ENCODE measurements at places on chromosomes 12 and 14.
A peak's percentile ranks its signal among the peaks of the same experiment; 100 is the strongest.

GRCh38 chr12:119158402-119158801, 20.3 kb upstream of the HSPB8 start:
- DNase-seq = no peak

DNA sequence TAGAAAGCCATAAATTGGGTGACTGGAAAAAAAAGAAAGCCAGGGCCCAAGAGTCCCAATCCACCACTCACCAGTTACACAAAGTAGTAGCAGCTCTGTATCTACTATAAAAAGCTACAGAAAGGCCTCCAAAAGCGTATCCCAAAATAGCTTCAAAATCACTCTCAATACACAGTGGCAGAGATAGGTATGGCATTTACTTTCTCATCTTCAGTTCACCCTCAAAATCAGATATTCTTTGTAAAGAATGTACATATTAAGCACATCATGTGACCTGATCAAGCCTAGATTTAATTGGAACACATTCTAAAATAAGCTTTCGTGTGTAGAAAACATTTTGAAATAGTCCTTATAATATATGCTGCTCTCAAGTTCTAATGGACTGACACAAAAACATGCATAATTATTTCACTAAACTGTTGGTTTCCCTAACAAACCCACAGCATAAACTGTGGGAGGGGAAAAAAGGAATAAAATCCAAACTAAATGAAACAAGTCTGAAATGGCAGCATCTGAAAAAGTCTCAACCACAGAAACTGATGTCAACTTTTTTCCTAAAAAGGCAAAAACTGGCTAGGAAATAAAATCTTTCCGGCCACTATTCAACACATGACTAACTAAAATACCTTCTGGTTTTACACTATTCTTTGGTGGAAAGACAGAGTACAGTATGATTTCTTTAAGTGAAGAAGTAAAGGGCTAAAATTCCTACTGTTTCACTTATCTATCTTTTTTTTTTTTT, 25.9 kb downstream of the UBE2N start:
- no peak for DNase-seq

- no peak for DNase-seq
These were observed 118.6 kb downstream of the FUT8 start for GRCh38 chr14:65531148-65531547.

- no peak for DNase-seq
These were observed 17.2 kb downstream of the DPF3 start for GRCh38 chr14:72876710-72877063.

DNA sequence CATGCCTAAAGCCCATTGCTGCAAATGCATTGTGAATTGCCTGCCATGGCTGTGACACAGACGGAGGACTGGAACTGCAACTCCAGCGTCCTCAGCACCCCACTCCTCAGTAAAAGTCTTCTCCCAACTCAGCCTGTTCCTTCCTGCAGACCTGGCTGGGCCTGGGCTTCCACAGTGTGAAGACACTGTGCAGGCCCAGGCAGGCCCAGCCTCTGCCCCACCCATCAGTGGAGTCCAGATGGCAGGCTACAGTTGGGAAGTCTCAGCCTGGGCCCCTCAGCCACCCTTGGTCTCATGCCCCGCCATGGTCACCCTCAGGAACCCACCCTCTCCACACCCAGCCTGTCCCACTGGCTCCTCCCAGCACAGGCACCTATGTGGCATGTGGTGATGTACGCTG, 22.0 kb downstream of the VSX2 start:
- no peak for DNase-seq

DNA sequence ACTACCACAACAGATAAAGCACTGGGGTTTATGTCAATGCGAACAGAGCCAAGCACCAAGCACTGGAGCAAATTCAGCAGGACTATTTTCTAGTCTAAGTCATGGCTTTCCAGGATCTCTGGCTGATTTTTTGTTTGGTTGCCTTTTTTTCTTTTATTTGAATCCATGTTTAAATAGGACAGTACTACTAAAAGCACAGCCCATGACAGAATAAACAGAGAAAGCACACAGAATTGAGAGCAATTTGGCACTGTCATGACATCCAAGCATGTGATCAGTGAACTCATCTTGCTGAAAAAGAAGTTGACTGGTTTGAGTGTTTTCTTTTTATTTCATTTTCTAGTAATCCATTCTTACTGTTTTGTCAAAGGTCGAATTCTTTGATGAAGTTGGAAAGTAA, 23.1 kb upstream of the RERG start:
- no peak for DNase-seq

DNA sequence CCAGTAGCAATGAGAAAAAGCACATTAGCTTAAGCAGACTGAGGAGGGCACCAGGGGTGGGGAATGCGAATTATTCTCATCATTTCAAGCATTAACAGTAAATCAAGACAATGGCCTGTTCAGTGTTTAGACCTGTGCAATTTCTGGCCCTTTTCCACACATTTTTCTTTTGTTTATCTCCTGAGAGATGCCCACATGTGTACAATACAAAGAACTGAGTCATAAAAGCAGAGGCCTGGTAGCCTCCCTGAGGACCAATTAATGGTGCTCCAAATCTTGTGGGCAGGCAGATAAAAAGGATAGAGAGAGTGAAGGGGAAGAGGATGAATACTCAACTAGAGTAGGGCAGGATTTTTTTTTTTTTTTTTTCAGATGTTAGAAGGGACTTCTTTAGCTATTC, 480.8 kb downstream of the RERGL start:
- no peak for DNase-seq

DNA sequence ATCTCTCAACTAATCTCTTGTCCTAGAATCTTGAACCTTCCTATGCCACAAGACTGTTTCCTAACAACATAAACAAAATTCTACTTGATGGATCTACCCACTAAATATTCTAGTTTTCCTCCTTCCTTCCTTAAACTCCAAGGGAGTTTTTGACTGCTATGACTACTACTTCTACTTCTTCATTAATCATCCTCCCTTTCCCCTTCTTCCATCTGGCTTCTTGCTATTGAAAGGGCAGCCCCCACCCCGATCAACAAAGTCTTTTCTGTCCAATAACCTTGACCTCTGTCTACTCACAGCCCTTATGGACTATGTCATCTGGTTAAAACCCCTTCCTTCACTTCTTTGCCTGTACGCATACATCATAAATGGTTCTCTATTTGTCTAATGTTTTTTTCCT, 5.6 kb downstream of the LTA4H start:
- no peak for DNase-seq

DNA sequence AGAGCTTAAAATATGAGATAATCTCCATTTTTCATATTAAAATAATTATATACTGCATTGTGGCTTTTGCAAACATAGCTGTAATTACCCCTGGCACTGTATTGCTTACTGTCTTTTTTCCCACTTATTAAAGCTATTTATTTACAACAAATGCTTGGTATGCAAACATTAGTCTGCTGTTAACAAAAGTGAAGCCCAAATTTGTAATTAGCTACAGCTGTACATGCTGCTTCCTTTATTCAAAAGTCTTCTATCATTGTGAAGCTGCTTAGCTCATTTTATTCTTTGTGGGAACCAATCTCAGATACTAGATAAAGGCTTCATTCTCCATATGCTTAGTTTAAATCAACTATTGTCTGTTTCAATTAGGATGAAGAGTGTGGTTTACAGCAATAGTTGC, 425.8 kb upstream of the FOXG1 start:
- no peak for DNase-seq

DNA sequence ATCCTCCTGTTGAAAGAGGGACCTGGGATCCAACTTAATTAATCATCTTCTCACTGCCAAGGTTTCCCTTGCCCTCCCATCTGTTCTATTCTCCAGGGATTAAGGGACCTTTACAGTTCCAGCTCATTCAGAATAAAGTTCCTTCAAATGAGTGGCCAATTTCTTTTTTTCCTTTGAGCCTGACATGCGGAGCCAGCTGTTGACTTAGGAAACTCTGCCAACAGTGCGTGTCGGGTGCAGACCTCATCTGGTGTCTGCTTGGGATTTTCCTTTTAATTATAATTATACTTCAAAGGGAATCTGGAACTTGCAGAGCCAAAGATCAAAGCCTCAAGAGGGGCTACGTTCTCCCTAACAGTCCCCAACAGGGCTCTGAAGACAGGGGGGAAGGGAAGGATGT, 64.8 kb downstream of the CCDC60 start:
- DNase-seq = no peak

GRCh38 chr14:36514278-36515104, 5.5 kb downstream of the NKX2-1 start:
- DNase-seq = no peak

GRCh38 chr14:72701605-72702004, 192.3 kb downstream of the DPF3 start:
- DNase-seq = no peak

DNA sequence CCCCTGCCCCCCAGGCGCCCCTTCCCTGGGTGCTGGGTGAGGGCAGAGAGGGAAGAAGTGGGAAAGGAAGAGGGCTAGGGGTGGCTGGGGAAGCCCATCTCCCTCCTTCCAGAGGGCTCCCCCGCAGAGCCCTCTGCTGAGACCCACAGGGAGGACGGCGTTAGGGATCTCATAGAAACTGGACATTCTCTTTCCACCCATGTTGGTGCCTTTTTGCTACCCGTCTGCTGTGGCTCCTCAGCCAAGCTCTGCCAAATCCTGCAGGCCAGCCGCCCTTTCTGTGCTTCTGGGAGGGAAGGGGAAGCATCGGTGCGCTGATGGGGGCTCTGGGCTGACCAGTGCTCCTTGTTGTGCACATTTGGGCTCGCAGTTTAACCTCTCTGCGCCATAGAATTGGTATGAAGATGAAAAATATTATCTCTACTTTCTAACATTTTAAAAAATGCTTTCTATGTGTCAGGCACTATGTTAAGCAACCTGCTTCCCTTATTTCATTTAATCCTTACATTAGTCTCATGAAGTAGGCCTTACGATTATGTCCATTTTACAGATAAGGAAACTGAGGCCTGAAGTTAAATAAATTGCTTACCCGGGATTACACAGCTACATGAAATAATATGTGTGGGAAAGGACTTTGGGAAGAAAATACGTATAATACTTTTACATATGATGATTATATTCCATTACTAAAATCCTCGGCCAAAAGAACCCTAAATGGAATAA, 981 bp downstream of the SLC48A1 start:
- no peak for DNase-seq

DNA sequence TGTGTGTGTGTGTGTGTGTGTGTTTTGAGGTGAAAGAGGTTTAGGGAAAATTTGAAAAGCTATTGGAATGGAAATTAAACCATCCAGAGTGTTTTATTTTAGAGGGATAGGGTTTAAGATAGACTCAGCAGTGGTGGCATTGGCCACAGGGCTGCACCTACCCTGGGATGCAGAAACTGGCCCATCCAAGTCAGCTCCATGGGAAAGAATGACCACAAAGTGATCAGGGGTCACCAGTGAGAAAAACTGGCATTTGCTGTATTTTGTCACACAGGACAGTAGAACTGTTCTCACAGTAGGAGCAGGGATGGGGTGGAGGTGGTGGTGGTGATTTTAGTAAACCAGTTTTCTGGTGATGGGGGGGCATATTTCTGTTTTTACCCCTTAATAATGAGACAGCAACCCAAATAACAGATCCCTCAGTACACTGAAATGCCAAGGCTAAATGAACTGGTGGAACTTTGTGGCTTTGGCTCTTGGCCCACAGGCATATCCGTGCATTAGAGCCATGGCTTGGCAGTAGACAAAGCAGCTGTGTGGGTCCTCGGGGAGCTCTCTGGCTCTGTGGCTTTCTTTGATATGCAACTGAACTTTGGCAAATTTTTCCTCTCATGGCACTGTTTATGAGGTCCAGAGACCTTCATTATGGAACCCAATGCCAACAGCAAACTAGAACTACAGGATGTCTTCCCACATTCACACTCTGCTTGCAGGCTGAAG, 348.3 kb downstream of the ZFP36L1 start:
- no peak for DNase-seq

DNA sequence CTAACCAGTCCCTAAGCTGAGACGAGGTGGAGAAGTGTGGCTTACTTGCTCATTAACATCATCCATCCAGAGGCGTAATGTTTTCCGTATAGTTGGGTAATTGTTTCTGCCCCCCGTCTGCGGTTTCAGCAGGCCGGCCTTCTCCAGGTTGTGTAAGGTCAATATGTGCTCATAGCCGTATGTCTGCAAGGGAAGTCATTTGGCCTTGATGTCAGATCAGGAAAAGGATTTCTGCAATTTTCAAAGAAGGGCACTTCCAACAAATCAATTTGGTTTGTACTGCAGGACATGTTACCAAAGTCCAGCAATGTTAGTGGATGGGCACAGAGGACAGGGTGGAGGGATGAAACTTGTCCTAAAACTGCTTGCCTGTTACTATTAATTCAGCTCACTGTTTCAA, 9.9 kb upstream of the DIABLO start:
- DNase-seq = no peak

- no peak for DNase-seq
These were observed 1.4 kb downstream of the RNASE13 start for GRCh38 chr14:21033133-21033698.

- DNase-seq = peak; percentile 18
These were observed 11.9 kb upstream of the SERPINA4 start for GRCh38 chr14:94548999-94549985.

DNA sequence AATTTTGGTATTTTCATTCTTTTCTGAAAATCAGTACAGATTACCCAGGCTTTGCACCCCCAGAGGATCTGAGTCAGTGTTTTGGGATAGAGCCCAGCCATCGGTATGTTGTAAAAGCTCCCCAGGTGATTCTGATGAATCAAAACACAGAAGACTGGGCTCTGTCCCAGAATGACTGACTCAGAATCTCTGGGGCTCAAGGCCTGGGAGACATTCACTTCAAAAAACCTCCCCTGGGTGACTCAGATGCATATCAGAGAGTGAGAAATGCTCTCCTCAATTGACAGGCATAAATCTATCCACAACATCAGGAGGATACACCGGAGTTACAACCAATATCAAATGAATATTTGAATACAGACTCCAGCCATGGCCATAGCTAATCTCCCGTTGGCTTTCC, 32.6 kb downstream of the SLC35F4 start:
- no peak for DNase-seq

- DNase-seq = no peak
These were observed 110.6 kb downstream of the PRMT8 start for GRCh38 chr12:3601461-3602150.

- DNase-seq = no peak
These were observed 82.8 kb upstream of the CAPRIN2 start for GRCh38 chr12:30837595-30837994.

- DNase-seq = no peak
These were observed 13.9 kb upstream of the MYH7 start for GRCh38 chr14:23449314-23449713.

- no peak for DNase-seq
These were observed 14.6 kb downstream of the GALNT8 start for GRCh38 chr12:4734625-4735340.

GRCh38 chr14:58491593-58491992, 64.1 kb downstream of the KIAA0586 start:
- no peak for DNase-seq

Measured in GM18507 (cell line).